ENCODE measurements at places on chromosomes 7 and 10. TPM values are rescaled to one million over a fixed set of nuclear protein-coding genes. Genes with fewer than 3 reads are reported as not detected.

The FASTK gene
- total RNA-seq = 130 TPM

The TFPI2 gene
- total RNA-seq = 0.40 TPM

The SKIDA1 gene
- total RNA-seq = not detected

The TRIM50 gene
- total RNA-seq = not detected

The FAM149B1 gene
- 9.7 TPM for total RNA-seq

The LYZL2 gene
- total RNA-seq = not detected

The ADCY1 gene
- total RNA-seq = not detected

The MORN4 gene
- 1.8 TPM for total RNA-seq

The HMX3 gene
- not detected for total RNA-seq

The ALOX5 gene
- total RNA-seq = 13.5 TPM

The TECTB gene
- not detected for total RNA-seq

The USP6NL gene
- total RNA-seq = 26.2 TPM

The NOS3 gene
- total RNA-seq = 10.5 TPM

The TRIM74 gene
- 0.82 TPM for total RNA-seq

The AKR1B1 gene
- total RNA-seq = 37.2 TPM

Data from transverse colon (tissue), 4 donors.